NCI-H1048 (cell line): ENCODE measurements at places on chromosomes 1 and 21.

DNA sequence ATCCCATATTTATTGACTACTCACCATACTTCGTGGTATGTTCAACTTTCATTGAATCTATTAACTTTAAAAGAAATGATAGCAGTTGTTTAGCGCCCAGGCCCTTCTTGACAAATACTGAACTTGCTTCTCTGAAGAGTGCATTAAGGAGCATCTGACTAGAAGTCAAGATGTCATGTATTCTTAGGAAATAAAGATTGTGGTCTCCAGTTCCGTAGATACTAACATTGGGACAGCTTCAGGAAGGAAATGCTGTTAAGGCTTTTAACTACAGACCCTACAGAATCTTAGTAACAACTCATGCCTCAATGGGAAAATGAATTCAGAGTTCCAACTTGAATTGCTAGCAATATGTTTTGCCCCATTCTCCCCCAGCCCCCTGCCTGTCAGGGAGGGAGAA, 14.8 kb downstream of the LYST start:
- no peak for DNase-seq

- no peak for DNase-seq
These were observed 224.1 kb upstream of the CACYBP start for GRCh38 chr1:174775621-174776020.

DNA sequence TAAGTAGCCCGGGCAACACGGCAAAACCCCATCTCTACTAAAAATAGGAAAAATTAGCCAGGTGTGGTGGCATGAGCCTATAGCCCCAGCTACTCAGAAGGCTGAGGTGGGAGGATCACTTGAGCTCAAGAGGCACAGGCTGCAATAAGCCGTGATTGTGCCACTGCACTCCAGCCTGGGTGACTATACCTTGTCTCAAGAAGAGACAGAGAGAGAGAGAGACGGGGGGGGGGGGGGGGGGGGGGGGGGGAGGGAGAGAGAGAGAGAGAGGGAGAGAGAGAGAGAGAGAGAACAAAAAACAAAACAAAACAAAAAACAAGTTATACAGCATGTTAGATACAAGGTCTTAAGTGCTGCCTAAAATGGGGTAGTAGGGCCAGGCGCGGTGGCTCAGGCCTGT, 77.8 kb upstream of the ZNF281 start:
- no peak for DNase-seq

- no peak for DNase-seq
These were observed 25.8 kb downstream of the KCNN3 start for GRCh38 chr1:154844297-154844681.

GRCh38 chr21:14239281-14239680, 23.3 kb downstream of the RBM11 start:
- DNase-seq = no peak

GRCh38 chr1:115239426-115239825, 98.6 kb downstream of the NGF start:
- DNase-seq = no peak

DNA sequence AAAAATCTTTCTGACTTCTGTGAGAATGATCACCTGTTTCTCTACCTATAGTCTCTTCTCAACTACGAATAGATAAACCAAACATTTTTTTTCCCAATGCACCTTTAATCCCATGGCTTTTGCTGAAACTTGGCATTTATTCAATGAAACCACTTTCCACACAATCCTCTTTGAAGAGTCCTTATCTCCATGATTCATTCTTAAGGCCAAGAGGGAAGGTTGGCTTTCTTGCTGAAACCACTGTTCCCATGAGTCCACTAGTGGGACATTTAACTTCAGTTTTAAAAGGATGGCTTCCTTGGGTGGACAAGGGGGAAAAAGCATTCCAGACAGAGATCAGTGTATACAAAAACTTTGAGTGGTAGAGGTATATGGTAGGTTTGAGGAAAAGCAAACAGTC, 73.6 kb downstream of the CRB1 start:
- DNase-seq = no peak

- DNase-seq = no peak
These were observed 9.2 kb downstream of the VASH2 start for GRCh38 chr1:212959266-212960220.

DNA sequence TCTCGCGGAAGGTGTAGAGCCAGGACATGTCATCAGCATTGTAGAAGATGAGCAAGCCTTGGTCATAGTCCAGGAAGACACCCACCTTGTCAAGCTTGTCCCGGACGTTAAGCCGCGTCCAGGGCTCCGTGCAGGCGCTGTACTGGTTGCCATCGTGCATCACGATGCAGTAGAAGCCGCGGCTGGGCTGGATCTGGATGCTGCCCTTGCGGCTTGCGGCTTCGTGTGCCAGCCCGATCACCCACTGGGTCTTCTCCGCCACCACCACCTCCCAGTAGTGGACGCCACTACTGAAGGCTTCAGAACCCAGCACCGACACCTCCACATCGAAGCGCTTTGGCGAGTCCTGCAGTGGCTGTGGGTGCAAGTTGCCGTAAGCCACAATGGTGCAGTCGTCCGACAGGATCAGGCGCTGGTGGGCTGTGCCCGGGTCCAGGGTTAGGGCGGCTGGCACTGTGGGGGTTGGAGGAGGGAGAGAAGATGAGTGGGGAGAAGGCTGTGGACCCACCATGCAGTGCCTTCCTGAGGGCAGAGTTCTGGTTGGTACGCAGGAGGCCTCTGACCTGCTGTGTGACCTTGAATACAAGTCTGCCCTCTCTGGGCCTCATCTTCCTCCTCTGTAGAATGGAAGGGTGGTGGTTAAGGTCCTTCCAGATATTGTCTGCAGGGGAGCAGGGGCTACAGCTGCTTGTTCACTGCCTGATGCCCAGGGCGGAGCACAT, 34.4 kb downstream of the TRIM62 start:
- DNase-seq = no peak

GRCh38 chr1:86146566-86146965, 10.0 kb downstream of the COL24A1 start:
- DNase-seq = no peak

DNA sequence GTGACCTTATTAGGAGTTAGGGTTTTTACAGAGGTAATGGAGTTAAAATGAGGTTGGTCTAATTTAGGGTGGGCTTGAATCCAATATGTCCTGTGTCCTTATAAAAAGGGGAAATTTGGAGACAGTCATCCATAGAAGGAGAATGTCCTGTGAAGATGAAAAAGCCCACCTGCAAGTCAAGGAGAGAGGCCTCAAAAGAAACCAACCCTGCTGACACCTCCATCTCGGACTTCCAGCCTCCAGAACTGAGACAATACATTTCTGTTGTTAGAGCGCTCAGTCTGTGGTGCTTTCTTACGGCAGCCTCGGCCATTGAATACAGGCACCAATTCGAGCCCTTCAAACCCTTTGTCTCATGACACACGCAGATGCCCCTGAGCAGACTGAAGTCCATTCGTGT, 43.8 kb downstream of the ACTA1 start:
- no peak for DNase-seq

DNA sequence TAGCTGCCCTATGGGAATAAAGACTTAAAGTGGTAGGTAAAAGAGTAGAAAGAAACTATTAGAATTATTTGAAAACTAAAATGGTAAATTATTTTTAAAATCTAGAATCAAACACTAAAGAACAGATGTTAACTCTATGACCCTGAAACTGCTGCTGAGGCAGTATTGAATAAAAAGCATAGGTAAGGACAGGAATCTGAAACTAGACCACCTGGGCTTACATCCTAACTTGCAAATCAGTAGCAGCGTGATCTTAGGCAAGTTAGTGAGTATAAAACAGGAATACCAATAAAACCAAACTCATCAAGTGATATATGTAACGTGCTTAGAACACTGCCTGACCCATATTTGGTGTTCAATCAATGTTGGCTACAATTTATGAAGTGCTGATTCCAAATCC, 257.9 kb downstream of the VAV3 start:
- DNase-seq = no peak

DNA sequence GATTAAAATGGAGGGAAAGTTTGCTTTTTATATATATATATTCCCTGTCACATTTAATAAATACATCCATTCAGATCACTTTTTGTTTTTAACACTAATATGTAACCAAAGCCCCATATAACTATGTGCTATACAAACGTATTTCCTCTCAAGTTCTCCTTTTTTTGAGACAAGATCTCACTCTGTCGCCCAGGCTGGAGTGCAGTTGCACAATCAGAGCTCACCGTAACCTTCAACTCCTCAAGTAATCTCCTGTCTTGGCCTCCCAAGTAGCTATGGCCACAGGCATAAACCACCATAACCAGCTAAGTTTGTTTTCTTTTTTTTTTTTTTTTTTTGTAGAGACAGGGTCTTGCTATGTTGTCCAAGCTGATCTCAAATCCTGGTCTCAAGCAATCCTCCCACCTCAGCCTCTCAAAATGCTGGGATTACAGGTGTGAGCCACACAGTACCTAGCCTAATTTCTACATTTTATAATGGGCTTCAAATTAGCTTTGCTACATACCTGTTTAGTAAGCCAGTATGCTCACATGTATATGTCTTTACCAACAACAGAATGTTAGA, 120.0 kb downstream of the TGFBR3 start:
- DNase-seq = no peak

- no peak for DNase-seq
These were observed 285.6 kb downstream of the CACNA1E start for GRCh38 chr1:181768930-181769280.

- no peak for DNase-seq
These were observed 4.9 kb downstream of the NEK7 start for GRCh38 chr1:198161718-198162090.

DNA sequence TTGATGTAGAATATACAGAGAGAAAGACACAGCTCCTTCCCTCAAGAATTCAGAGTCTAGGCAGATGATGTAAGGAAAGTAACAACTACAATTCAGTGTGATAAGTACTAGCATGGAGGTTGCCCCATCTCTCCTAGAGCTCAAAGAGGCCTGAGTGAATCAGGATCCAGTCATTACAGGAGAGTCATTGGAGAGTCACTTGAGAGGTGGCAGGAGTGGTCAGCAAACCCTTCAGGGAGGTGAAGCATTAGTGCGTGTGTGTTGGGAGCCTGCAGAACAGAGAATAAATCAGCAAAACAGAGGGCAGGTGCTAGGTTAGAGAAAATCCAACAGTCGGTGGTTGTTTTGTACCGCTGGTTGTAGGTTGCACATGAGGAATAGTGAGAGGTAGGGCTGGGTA, 46.1 kb downstream of the GRIK1 start:
- DNase-seq = no peak

- DNase-seq = no peak
These were observed 6.7 kb upstream of the IRF2BP2 start for GRCh38 chr1:234616644-234617043.

- no peak for DNase-seq
These were observed 59.3 kb downstream of the MDM4 start for GRCh38 chr1:204575221-204576190.

GRCh38 chr1:206082831-206083695, 30.1 kb downstream of the RHEX start:
- no peak for DNase-seq

DNA sequence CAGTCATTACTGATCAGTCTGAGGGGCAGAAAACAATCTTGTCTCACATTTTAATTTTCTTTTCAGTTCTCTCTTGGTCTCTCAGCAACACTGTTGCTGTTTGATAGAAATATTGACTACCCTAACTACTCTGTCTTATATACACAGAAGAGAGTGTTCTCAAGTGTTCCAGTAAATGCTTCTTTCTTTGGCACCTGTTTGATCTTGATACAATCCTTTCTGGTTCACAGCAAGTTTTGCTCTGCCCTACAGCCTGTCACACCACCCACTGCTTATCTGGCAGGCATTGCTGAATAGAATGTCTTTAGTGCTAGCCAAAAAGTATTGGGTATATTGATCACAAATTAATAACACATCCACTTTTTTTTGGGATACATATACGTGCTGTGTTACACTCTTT, 75.7 kb upstream of the WLS start:
- DNase-seq = no peak

DNA sequence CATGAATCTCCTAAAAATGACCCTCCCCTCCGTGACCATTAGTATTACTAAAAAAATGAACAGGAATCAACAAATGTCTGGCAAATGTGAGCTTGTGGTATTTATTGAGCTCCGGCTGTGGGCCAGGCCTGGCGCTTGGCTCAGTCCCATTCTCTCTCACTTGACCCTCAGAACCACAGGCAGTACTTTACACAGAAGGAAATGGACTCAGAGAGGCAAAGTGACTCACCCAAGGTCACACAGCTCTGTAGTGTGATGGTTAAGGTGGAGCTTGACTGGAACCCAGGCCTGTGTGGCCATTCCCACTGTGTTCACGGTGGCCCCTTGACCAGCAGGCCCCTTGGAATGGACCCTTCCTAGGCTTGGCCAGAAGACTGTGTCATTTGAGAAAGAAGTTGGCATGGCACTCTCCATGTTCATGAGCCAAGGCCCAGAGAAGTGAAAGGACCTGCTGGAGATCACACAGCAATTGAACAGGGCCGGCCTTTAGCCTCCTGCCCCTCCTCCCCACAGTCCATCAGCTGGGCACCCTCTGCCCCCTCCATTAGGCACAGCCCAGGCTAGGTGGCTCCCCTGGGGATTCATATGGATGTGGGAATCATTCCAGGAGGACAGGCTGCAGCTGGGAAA, 32.1 kb downstream of the FAM151A start:
- no peak for DNase-seq

DNA sequence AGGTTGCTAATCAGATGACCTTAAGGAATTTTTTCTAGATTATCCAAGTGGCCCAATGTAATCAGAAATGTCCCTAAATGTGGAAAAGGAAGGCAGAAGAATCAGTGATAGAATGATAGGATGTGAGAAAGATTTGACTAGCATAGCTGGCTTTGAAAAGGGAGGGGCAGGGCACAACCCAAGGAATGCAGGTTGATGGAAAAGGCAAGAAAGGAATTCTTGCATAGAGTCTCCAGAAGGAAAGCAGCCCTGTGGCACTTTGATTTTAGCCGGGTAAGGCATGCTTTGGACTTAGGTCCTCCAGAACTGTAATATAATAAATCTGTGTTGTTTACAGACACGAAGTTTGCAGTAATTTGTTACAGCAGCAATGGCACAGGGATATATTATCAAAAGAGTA, 375.7 kb upstream of the B3GALT2 start:
- no peak for DNase-seq

DNA sequence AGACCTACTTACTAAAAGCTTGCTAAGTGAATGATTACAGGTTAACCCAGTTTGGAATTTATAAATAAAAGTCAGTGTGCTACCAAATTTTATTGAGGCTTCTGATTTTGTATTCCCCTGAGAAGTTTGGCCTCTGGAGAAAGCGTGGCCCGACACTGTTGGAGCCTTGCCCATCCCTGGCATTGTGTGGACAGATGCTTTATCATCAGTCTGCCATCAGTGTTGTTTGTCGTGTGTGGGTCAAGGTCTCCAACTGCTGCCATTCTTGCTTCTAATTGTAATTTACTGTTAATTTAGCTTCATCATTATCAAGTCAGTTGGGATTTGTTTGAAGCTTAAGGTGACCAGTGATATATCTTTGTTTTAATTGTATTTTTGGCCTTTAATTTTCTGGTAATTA, 62.0 kb upstream of the LPGAT1 start:
- DNase-seq = no peak

GRCh38 chr1:156414461-156415064, 45.6 kb downstream of the RHBG start:
- DNase-seq = no peak

- no peak for DNase-seq
These were observed 14.8 kb upstream of the FAM163A start for GRCh38 chr1:179728271-179728670.

GRCh38 chr1:47351305-47351704, 17.7 kb downstream of the CMPK1 start:
- DNase-seq = no peak

GRCh38 chr1:203558064-203558760, 64.3 kb downstream of the OPTC start:
- DNase-seq = no peak
